Dermis blood vessel endothelial cell (primary cell): ENCODE measurements at places on chromosomes 6 and 20. TPM values are rescaled to one million over a fixed set of nuclear protein-coding genes. Genes with fewer than 3 reads are reported as not detected.

GRCh38 chr6:79764747-79765146 is 133.6 kb downstream of the SH3BGRL2 start:
- DNase-seq: no peak

GRCh38 chr20:58720890-58721289 is 28.3 kb downstream of the NPEPL1 start:
- DNase-seq: no peak

DNA sequence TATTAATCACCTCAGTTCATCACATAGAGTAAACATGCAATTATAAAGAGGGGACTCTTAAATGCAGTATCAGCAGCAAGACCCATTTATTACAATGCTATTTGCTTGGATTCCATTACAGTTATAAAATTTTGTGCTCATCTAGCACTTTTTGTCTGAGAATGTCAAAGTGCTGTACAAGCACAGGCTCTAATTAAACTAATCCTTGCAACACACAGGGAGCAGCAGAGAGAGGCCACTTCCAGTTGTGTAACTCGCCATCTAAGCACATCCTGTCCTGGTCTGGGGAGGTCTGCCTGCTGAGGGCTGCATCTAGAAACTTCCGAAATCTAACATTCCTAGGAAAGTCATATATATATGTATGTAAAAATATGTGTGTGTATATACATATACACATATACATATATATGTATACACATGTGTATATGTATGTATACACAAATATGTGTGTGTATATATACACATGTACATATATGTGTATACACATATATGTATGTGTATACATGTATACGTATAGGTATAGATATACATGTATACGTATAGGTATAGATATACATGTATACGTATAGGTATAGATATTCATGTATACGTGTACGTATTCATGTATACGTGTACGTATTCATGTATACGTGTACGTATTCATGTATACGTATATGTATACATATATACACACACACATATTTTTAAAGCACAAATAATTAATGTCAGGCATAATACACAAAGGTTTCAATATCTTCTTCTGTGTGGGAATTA is 136.4 kb upstream of the JARID2 start:
- no peak for DNase-seq

CCND3 gene
- 59.1 and 60.1 TPM in 2 replicates for total RNA-seq

DNA sequence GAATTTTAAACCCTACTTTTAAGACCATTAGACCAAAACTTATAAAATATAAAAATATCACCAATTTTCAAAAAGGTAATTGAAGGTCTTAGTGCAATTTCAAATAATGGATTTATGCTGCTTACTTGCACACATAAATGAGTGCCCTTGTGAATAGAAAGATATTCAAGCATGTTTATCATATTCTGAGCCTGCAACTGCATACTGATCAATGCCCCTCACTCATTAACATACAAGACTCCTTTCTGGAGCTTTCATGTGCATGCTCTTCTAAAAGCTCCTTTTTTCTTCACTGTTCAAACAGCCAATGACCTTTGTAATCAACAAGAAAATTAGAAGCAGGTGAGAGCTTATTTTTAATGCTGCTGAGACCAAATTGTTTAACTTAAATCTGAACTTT is 1139.3 kb downstream of the HACE1 start:
- no peak for DNase-seq

IP6K3 gene
- under 0.01 and 0.05 TPM in 2 replicates for total RNA-seq

DNA sequence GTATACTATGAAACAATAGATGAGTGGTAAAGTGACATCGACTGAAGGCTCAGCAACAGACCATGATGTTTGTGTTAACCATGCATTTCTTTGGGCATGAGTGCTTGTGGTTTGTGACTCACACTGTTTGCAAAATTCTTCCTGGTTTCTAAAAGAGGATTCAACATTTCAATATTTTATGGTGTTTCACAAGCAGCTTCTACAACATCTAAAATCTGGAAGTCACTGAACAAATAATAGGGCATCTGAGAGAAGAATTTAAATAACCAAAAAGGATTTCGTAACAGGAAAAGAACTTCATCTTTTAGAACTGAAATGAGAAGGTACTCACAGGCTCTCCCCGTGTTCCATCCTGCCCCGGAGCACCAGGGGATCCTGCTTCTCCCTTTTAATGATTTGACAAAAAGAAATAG is 146.2 kb downstream of the COL21A1 start:
- peak; percentile 5 for DNase-seq

DNA sequence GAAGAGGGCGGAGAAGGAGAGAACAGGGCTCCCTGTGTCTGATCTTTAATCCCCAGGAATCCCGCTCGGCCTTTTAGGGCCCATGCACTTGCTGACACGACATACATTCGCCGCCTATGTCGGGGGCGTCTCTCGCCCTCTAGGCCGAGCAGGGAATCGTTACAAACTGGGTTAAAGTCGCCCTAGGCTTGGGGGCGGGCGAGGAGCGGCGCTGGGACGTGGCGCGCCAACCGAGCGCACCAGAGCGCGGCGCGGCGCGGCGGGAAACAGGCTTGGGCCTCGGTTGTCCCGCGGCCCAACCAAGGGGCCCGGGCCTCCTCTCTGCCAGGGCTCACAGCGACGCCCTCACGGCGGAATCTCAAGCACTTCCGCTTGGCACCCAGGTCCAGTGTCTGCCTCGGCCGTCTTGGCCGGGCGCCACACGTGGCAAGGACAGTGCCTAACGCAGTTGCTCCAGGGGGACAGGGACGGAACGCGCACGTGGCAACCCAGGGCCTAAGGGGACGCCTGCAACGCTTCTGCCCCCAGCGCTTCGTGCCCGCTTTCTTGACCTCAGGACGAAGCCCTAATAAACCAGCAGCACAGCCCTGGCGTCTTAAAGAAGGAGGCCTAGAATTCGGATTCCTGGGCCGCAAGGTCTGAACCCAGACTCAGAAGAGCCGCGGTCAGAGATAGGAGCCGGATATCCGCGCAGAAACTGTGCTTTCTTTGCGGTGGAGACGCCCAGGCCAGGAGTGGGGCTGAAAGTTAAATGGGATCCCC is 71.5 kb downstream of the NCR2 start:
- DNase-seq: peak; percentile 17

- no peak for DNase-seq
These were observed 40.6 kb downstream of the TXLNB start for GRCh38 chr6:139251045-139251690.
